ENCODE measurements at places on chromosomes 3 and 15.
A peak's percentile ranks its signal among the peaks of the same experiment; 100 is the strongest.

- no peak for DNase-seq
These were observed 536.8 kb downstream of the PYDC2 start for GRCh38 chr3:191997579-191998268.

- DNase-seq, result no peak
These were observed 117.5 kb downstream of the PDCD6IP start for GRCh38 chr3:33915796-33916546.

DNA sequence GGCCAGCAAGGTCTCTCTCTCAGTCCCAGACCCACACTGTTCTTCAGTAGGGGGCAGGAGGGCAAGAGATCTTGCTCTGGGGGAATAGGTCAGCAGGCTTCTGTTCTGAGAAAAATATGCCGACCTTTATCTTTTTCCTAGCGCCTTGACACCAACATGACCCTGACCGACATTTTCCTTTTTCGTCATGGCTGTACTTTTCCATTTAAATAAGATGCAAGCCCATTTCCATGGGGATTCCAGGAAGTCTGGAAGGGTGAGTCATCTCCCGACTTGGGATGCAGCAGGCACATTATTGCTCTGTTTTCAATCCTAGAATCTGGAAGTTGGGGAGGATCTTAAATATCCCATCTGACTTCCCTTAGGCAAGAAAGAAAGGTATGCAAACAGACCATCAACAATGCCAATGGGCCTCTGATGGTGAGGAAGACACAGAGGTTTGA, 261.5 kb upstream of the LRTM1 start:
- DNase-seq, result no peak

GRCh38 chr3:55746808-55747413, 259.8 kb upstream of the WNT5A start:
- no peak for DNase-seq

DNA sequence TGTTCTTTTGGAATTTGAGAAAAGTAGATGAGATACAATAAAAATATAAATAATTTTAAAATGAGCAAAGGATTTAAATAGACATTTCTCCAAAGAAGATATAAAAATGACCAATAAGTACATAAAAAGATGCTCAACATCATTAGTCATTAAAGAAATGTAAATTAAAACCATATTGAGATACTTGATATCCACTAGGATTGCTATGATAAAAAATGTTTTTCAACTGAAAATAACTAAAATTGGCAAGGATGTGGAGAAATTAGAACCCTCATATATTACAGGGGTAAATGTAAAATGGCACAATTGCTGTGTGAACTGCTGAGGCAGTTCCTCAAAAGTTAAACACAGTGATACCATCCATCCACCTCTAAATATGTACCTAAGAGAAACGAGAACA, 38.8 kb downstream of the LRRFIP2 start:
- no peak for DNase-seq

DNA sequence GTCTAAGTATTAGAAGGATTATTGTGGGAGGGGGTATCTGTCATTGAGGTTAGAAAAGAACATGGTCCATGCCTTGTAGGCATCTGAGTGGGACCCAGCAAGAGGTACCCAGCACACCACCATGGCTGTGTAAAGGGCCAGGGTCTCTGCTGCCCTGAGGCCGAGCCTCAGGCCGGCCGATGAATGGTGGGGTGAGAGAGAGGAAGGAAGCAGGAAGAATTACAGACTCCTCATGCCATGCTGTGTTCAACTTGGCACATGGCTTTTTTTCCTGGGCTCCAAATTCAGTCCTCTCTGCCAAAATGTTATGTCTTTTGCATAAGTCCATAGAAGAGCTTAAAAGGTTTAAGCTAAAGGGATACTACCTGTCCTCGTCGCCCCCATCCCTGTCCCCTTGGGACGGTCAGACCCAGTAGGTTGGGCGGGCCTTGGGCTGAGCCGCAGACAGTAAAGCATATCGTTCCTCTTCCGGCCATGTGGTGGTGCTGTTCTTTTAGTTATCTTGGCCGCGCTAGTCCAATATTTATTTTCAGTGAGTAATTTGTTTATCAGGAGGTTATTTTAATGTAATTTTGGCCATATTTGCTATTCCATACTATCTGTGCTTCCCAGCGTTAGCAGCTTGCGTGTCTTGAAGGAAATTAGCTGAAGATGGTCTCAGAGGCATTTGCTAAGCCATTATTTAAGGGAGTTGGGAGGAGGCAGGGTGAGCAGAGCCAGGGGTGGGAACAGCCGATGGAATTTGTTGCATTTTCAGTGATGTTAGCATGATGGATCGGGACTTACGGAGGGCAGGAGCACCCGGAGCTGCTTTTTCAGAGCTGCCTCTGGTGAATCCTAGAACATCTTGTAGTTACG, 152.4 kb downstream of the AGBL1 start:
- peak; percentile 19 for DNase-seq

GRCh38 chr15:34986771-34987480, 1.2 kb downstream of the ZNF770 start:
- no peak for DNase-seq

DNA sequence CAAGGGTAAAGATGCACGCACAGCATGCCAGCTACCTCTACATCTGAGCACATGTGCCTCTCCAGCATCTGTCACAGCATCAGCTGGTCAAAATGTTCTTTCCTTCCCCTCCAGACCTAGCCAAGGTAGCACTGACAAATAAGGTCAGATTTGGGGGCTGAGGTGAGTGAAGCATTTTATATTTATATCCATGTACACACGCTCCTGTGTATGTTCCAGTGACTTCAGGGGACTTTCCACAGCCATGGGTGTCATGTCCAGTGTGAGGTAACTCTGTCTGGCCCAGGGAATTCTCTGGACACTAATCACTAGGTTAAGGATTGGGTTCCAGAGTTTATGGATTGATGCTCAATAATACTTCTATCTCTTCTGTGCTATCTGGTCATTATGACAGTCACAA, 165.2 kb upstream of the TP63 start:
- no peak for DNase-seq

DNA sequence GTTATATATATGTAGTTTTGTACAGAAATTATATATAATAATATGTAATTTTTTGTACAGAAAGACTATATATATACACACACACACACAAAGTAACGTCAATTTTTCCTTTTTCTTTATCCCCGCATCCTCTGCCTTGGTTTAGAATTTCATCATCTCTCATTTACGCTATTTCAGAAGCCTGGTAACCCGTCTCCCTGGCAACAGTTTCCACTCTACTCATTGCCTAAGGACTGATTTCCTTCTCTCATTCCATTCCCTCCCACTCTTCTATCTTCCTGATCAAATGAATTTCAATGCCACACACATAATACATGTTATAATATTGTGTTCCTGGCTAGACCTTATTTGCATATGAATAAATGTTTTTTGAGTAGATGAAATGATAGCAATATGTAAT, 47.8 kb upstream of the NDN start:
- no peak for DNase-seq

DNA sequence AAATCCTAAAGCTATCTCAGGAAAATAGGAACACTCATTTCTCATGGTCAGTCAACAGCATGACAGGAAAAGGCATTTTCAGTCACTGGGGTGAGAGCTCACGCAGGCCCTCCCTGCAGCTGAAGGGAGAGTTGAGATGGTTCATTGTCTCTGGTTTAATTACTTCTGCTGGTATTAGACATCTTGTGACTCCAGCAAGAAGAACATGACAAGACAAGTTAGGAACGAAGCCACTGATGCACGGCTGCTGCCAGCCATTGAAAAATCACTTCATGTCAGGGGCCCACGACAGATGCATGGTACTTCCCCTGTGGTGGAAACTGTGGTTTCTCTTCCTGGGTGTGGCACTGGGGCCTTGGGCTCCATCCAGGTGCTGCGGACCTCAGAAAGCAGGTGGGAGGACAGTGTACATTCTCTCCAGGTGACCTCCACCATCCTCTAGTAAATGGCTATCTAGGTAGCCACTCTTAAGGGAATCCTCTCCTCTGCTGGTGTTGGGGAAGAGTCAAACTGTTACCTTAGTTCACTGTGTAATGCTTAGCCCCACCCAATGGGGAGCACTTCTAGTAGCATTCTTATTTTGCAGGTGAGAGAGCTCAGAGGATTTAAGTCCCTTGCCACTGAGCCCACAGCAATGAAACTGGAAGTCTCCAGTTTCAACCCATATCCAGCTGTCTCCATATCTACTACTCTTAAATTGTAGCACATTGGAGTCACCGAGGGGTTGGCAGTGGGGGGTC, 274.2 kb downstream of the LRTM1 start:
- no peak for DNase-seq

- no peak for DNase-seq
These were observed 4.3 kb upstream of the GPR160 start for GRCh38 chr3:170033489-170033888.

GRCh38 chr3:155217591-155217990, 75.9 kb downstream of the STRIT1 start:
- no peak for DNase-seq

GRCh38 chr3:146077181-146077580, 83.8 kb downstream of the PLOD2 start:
- no peak for DNase-seq

DNA sequence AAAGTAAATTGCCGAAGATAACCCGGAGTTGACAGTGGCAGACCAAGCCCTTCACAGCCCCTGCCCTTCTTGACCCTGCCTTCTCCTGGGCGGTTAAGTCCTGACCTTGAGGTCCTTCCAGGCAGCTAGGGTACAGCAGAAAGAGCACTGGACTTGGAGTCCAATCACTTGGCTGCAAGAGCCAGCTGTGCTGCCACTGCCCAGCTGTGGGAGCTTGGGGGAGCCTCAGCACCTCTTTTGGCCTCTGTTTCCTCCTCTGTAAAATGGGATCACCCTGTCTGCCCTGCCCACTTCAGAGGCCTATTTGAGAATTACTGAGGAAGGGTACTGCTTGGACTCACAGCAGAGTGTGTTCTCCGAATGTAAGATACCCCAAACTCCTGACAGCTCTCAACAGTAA, 66.2 kb upstream of the SMAD6 start:
- no peak for DNase-seq

Data from stimulated activated CD4-positive, alpha-beta T cell treated with anti-CD3 and anti-CD28 coated beads, Interleukin-2, amount 100 ng/mL, for 48 hours (primary cell).